ENCODE measurements at places on chromosomes 7 and 10.

- no peaks in the 10 kb centered on the region for H3K36me3 ChIP-seq
- no peak overlapping the region for H3K4me3 ChIP-seq
- H3K4me1 ChIP-seq, result peaks cover 4% of the 10 kb centered on the region
- H3K27ac ChIP-seq, result no peak overlapping the region
- DNase-seq, result no peak
Observed at GRCh38 chr7:143514995-143515735, 37.5 kb downstream of the TAS2R41 start.

DNA sequence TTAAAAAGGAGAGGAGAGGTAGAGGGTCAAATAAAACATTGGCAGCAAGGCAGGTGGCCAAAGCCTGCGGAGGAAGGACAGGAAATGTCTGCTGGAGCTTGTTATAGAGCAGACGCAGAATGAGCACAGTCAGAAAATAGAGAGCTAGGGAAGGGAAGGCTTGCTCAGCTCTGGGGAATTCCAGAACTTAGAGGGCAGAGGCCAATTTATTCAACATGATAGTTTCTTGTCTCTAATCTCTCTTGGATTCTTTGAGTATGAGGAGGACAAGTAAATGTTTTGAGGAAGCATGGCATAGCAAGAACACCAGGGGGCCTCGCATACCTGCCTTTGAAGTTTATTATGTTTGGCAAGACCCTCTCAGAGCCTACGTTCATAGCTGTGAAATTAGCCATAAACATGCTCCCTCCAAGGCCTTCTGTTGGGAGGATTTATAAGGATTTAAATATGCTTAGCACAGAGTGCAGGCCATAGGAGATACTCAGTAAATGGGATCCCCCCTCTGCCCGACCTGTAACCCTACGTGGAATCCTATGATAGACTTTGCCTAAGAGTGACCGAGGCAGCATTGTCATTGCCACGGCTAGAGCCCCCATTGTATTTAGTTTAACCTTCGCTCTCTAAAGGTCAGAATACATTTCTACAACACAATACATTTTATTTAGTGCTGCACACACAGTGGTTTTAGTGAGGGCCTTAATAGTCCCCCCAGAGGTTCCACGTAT, 293.9 kb downstream of the CCDC3 start:
- H3K4me1 ChIP-seq, result peaks cover 21% of the 10 kb centered on the region
- peak overlapping the region; percentile 82 for H3K27ac ChIP-seq
- H3K4me3 ChIP-seq, result no peak overlapping the region
- no peaks in the 10 kb centered on the region for H3K27me3 ChIP-seq
- H3K36me3 ChIP-seq, result no peaks in the 10 kb centered on the region
- DNase-seq, result peak; percentile 34

GRCh38 chr7:33849971-33850559, 55.3 kb upstream of the BMPER start:
- H3K4me1 ChIP-seq, result no peaks in the 10 kb centered on the region
- no peak overlapping the region for H3K27ac ChIP-seq
- no peak overlapping the region for H3K4me3 ChIP-seq
- H3K27me3 ChIP-seq, result no peaks in the 10 kb centered on the region
- no peaks in the 10 kb centered on the region for H3K36me3 ChIP-seq

- no peaks in the 10 kb centered on the region for H3K27me3 ChIP-seq
- DNase-seq, result no peak
- no peak overlapping the region for H3K27ac ChIP-seq
Observed at GRCh38 chr7:19623676-19624075, 85.2 kb downstream of the POLR1F start.

GRCh38 chr7:108430664-108431063, 25.6 kb downstream of the NRCAM start:
- H3K4me1 ChIP-seq, result no peaks in the 10 kb centered on the region
- no peak for DNase-seq
- no peaks in the 10 kb centered on the region for H3K36me3 ChIP-seq

GRCh38 chr10:110326351-110327032, 21.8 kb upstream of the SMNDC1 start:
- H3K27me3 ChIP-seq, result no peaks in the 10 kb centered on the region
- H3K4me3 ChIP-seq, result no peak overlapping the region

All from thyroid gland (tissue), 4 donors.